Psoas muscle (tissue), 8 donors: ENCODE measurements at places on chromosomes 2 and 18. TPM values are rescaled to one million over a fixed set of nuclear protein-coding genes. Genes with fewer than 3 reads are reported as not detected.
A peak's percentile ranks its signal among the peaks of the same experiment; 100 is the strongest.

GRCh38 chr2:141737492-141738255, 393.1 kb downstream of the LRP1B start:
- no peaks in the 10 kb centered on the region for H3K4me1 ChIP-seq
- H3K27ac ChIP-seq, result no peak overlapping the region
- no peak overlapping the region for H3K4me3 ChIP-seq
- no peak for DNase-seq

- no peak overlapping the region for H3K27ac ChIP-seq
- DNase-seq, result no peak
- H3K4me3 ChIP-seq, result no peak overlapping the region
- H3K4me1 ChIP-seq, result no peaks in the 10 kb centered on the region
Observed at GRCh38 chr2:106261871-106262321, 67.8 kb upstream of the UXS1 start.

DNA sequence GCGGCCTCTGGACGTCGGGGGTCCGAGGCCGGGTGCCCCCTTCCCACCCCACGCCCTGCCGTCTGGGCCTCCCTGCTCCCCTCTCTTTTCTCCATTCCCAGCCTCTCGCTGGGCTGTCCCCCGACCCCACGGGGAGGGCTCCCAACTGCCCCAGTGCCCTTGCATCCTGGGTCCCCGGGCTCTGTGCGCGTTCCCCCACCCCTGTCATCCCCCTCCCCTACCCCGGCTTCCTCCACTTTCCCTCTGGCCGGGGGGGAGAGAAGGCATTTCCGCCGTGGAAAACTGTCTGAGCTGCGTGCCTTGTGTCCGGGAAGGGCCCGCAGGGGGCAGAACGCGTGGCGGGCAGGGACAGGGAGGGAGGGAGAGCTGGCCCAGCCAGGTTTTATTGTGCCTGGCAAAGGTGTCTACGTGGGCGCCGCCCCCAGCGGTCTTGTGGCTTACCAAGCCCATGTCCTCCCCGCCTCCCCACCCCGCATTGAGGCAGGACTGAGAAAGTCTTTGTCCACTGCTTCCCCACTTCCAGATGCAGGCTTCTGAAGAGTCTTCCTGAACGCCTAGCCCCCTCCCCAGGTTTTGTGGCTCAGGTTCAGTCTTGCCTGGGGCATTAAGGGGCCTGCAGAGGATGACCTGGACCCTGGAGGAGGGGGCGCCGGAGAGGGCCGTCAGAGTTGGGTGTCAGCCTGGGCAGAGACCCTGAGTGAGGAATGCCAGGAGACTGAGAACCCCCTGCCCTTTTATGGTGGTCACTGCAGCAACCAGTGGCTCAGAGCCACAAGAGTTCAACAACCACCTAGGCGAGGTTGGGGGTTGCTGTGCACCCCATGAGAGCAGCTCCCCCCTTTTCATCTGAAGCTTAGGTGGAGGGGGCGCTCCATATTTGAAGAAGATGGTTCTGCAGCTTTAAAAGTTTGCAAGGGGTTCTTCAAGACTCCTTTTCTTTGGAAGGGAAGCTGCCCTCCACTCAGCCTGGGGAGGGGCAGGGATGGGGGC, 1.3 kb downstream of the ITM2C start:
- H3K27me3 ChIP-seq, result no peaks in the 10 kb centered on the region
- peak; percentile 62 for DNase-seq
- peak overlapping the region; percentile 61 for H3K4me3 ChIP-seq
- H3K27ac ChIP-seq, result no peak overlapping the region
- peaks cover 9% of the 10 kb centered on the region for H3K4me1 ChIP-seq

GRCh38 chr2:28434600-28434989, 41.9 kb downstream of the FOSL2 start:
- no peak overlapping the region for H3K27ac ChIP-seq
- H3K36me3 ChIP-seq, result no peaks in the 10 kb centered on the region
- H3K4me3 ChIP-seq, result no peak overlapping the region
- no peaks in the 10 kb centered on the region for H3K27me3 ChIP-seq

GRCh38 chr2:216075510-216076485, 5.8 kb downstream of the PECR start:
- H3K27ac ChIP-seq, result no peak overlapping the region
- no peak overlapping the region for H3K4me3 ChIP-seq
- no peak for DNase-seq
- no peaks in the 10 kb centered on the region for H3K27me3 ChIP-seq

GRCh38 chr2:83022631-83023210, 1436.4 kb downstream of the SUCLG1 start:
- H3K4me3 ChIP-seq, result no peak overlapping the region
- H3K36me3 ChIP-seq, result no peaks in the 10 kb centered on the region
- H3K27ac ChIP-seq, result no peak overlapping the region
- no peaks in the 10 kb centered on the region for H3K4me1 ChIP-seq
- DNase-seq, result no peak

GRCh38 chr2:119723784-119724467, 35.8 kb upstream of the PTPN4 start:
- no peak for DNase-seq
- H3K27ac ChIP-seq, result no peak overlapping the region
- peaks cover 19% of the 10 kb centered on the region for H3K4me1 ChIP-seq

GRCh38 chr2:65277791-65278483, 50.3 kb downstream of the ACTR2 start:
- no peak overlapping the region for H3K4me3 ChIP-seq
- no peak for DNase-seq
- H3K4me1 ChIP-seq, result peaks cover 6% of the 10 kb centered on the region
- no peak overlapping the region for H3K27ac ChIP-seq
- peaks cover 9% of the 10 kb centered on the region for H3K36me3 ChIP-seq

- H3K4me3 ChIP-seq, result no peak overlapping the region
- no peaks in the 10 kb centered on the region for H3K4me1 ChIP-seq
- H3K27ac ChIP-seq, result no peak overlapping the region
- DNase-seq, result no peak
Observed at GRCh38 chr2:175161-175786, 88.6 kb downstream of the SH3YL1 start.

GRCh38 chr2:20291106-20291564, 59.5 kb downstream of the PUM2 start:
- H3K27me3 ChIP-seq, result no peaks in the 10 kb centered on the region
- no peaks in the 10 kb centered on the region for H3K4me1 ChIP-seq
- no peak overlapping the region for H3K4me3 ChIP-seq
- DNase-seq, result no peak

DTNB gene
- 2.4 TPM for polyA plus RNA-seq

C2orf78 gene
- not detected for polyA plus RNA-seq

DNA sequence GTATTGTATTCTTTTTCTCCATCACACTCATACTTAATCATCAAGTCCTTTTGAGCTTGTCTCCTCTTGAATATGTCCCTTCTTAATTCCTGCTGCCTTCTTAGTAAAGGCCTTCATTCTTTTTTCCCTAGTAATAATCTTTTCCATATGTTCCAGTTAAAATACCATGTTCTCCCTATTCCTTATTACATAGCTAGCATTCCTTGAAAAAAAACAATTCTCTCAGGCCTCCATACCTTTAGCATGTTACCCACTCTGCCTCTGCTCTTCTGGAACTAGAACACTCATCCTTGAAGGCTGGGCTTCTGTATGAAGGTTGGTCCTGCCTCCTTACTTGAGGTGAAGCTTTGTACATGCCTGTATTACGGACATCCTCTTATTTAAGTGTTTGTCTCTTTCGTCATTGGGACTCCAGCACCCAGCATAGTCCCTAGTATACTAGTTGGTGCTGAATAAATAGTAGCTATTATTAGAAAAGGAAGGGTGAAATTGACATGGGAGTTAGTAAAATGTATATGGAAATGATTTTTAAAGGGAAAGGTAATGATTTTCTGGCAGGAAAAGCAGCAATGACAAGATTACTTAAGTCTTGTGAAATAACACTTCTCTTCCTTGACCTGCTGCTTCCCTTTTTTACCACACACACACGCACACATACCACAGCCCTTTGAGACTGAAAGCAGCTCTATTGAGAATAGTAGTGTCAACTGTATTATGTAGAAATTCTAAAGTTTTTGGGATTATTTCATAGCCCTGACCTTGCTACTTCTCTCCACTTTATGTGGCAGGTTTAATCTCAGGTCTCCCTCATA, 45.6 kb downstream of the REL start:
- DNase-seq, result no peak
- H3K27me3 ChIP-seq, result no peaks in the 10 kb centered on the region
- peaks cover 58% of the 10 kb centered on the region for H3K36me3 ChIP-seq
- H3K27ac ChIP-seq, result no peak overlapping the region

GRCh38 chr2:191954451-191954850, 107.6 kb upstream of the CAVIN2 start:
- no peaks in the 10 kb centered on the region for H3K36me3 ChIP-seq

INPP5D gene
- 2.4 TPM for polyA plus RNA-seq

DNA sequence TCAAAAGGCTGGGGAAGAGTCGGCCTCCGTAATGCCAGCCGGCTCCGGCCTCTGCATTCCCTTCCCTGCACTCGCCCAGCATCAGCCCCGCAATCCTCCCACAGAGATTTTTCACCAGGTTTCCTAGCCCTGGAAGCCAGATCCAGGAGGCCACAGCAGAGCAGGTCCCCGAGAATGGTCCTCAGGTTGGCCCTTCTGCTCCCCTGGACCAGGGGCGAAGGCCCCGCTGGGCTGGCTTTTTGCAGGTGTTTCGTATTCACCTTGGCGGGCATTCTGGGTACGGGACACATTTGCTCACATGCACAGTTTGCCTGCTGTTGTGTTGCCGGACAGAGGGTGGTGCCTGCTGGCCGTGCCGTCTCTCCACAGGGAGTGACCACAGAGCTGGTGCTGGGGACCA, 309.5 kb downstream of the NDUFA10 start:
- no peak overlapping the region for H3K4me3 ChIP-seq
- no peaks in the 10 kb centered on the region for H3K4me1 ChIP-seq
- DNase-seq, result no peak
- no peak overlapping the region for H3K27ac ChIP-seq
- no peaks in the 10 kb centered on the region for H3K27me3 ChIP-seq

GRCh38 chr2:234348081-234348480, 148.8 kb downstream of the ARL4C start:
- no peaks in the 10 kb centered on the region for H3K4me1 ChIP-seq
- H3K36me3 ChIP-seq, result no peaks in the 10 kb centered on the region

DNA sequence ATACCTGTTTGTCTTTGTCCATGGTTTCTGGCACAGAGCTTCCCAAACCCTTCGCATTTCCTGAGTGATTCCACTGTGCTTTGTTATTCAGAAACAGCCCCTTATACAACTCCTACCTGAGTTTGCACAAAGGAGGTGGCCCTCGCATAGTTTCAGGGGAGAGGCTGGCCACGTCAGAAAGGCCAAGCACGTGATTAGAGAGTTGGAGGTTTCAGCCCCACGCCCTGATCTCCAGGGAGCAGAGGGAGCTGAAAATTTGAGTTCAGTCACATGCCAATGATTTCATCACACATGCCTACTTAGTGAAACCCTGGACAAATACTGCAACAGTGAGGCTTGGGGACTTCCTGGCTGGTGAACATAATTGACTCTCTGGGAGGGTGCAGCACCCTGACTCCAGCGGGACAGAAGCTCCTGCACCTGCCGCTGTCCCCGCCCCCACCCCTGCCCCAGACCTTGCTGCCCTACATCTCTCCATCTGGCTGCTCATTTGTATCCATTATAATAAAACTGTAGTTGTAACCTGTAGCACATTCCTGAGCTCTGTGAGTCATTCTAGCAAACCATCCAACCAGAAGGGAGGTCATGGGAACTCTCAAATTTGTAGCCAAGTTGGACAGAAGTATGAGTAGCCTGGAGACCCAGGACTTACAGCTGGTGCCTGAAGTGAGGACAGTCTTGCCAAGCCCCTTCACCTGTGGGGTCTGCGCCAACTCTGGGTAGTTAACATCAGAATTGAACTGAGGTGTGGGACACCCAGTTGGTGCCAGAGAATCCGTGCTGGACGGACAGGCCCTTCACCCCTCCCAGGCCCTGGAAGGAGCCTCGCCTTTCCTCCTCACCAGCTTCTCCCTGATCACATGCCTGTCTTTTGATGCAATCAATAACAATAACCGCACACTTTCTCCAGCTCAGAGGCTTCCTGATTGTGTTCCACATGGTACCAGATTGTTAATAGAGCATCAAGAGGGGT, 224.3 kb downstream of the ANAPC1 start:
- no peaks in the 10 kb centered on the region for H3K36me3 ChIP-seq
- peaks cover 12% of the 10 kb centered on the region for H3K4me1 ChIP-seq
- no peaks in the 10 kb centered on the region for H3K27me3 ChIP-seq
- H3K4me3 ChIP-seq, result no peak overlapping the region
- DNase-seq, result peak; percentile 74
- peak overlapping the region; percentile 55 for H3K27ac ChIP-seq

GRCh38 chr2:38516526-38516925, 86.2 kb downstream of the HNRNPLL start:
- no peak overlapping the region for H3K4me3 ChIP-seq
- H3K36me3 ChIP-seq, result no peaks in the 10 kb centered on the region
- H3K27me3 ChIP-seq, result no peaks in the 10 kb centered on the region
- H3K4me1 ChIP-seq, result peaks cover 22% of the 10 kb centered on the region
- peak overlapping the region; percentile 89 for H3K27ac ChIP-seq

DNA sequence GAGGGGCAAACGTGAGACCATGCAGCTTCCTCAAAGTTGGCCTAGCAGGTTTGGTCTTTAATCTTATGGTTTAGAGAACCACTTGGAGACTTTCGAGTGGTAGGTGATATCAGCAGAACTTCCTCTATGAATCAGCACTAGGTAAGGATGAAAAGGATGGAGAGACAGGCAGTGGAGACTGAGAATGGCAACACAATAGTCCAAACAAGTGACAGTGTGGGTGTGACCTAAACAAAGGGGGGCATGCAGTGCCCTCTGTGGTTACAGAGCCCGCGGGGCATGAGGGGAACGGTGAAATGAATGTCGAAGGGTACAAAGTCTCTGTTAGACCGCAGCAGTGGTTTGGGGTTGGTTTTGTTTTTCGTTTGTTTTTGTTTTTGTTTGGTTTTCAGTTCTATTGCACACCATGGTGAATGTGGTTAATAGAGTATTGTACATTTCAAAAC, 143.9 kb downstream of the L3MBTL4 start:
- no peak overlapping the region for H3K27ac ChIP-seq
- H3K4me3 ChIP-seq, result no peak overlapping the region
- no peaks in the 10 kb centered on the region for H3K36me3 ChIP-seq
- H3K27me3 ChIP-seq, result no peaks in the 10 kb centered on the region

GRCh38 chr2:97863829-97864228, 131.9 kb downstream of the TMEM131 start:
- H3K36me3 ChIP-seq, result peaks cover 4% of the 10 kb centered on the region
- no peak overlapping the region for H3K4me3 ChIP-seq
- DNase-seq, result no peak
- no peak overlapping the region for H3K27ac ChIP-seq

DNA sequence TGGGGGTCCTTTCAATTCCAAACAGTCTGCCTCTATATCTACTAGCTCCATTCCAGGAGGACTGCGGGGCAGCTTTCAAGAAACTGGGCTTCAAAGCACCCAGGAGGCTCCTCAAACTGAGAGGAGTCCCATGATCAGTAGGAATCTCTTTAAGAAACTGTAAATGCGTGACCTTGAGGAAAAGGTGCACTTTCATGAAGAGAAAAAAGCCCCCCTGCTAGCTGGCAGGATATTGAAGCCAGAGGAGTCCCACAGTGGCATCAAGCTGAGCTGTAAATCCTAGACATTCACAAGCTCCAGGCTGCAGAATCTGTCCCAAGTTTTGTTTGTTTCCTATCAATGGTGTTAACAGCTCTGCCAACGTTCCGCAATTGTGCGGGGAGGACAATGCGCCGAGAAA, 790.1 kb downstream of the SLC4A3 start:
- H3K36me3 ChIP-seq, result no peaks in the 10 kb centered on the region
- no peak for DNase-seq
- no peaks in the 10 kb centered on the region for H3K4me1 ChIP-seq
- no peak overlapping the region for H3K4me3 ChIP-seq

RNF25 gene
- 22.6 TPM for polyA plus RNA-seq

GRCh38 chr2:232018181-232018580, 56.7 kb downstream of the DIS3L2 start:
- H3K27ac ChIP-seq, result no peak overlapping the region
- no peaks in the 10 kb centered on the region for H3K27me3 ChIP-seq
- H3K36me3 ChIP-seq, result peaks cover 3% of the 10 kb centered on the region
- peaks cover 5% of the 10 kb centered on the region for H3K4me1 ChIP-seq
- no peak for DNase-seq
